ENCODE measurements at places on chromosomes 3 and 15.

DNA sequence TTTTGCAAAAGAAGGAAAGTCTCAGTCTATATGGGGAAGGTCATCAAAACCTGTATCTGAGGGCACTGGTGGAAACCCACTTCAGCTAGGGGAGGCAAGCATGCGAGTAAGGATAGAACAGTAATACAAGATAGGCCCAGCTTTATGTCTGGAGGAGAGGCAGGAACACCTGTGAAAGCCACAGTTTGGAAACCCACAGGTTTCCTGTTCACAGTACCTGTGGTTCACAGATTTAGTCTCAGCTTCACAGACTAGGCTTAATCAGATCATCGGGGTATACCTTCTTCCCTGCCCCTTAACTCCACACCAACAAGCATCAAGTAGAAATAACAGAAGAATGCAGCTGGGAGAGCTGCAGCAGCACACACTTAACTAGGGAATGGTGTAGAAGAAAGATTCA is 36.2 kb downstream of the C2CD4B start:
- DNase-seq: no peak

GRCh38 chr15:78469031-78469430 is 31.0 kb downstream of the IREB2 start:
- DNase-seq: no peak

GRCh38 chr3:197226179-197226578 is 72.2 kb downstream of the DLG1 start:
- no peak for DNase-seq

- no peak for DNase-seq
Observed at GRCh38 chr3:79769229-79769628, 1.4 kb upstream of the ROBO1 start.

- peak; percentile 28 for DNase-seq
Observed at GRCh38 chr15:56537881-56538280, 72.9 kb upstream of the MNS1 start.

DNA sequence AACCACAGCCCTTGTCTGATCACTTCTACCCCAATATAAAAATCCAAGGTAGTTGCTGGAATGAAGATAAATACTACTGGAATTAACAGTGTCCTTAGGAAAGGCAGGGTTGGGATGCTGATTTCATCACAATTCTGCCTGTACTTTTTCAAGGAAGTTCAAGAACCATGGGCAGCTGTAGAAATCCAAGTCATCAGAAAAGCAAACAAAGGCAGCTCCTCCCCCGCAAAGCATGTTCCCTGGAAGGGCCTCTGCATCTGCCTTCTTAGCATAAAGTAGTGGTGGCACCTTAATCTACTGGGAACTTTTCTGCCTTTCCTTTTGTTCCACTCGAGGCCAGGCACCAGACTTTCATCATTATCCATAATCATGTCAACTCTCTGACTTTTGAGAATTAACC is 54.4 kb downstream of the ERC2 start:
- DNase-seq: no peak

GRCh38 chr15:84037301-84037700 is 198.3 kb upstream of the GOLGA6L4 start:
- DNase-seq: no peak

- no peak for DNase-seq
Observed at GRCh38 chr15:79828447-79828846, 68.4 kb downstream of the MTHFS start.

- DNase-seq: no peak
Observed at GRCh38 chr3:112629425-112629824, 11.5 kb downstream of the CCDC80 start.

- no peak for DNase-seq
Observed at GRCh38 chr3:174758943-174759342, 100.2 kb upstream of the NAALADL2 start.

DNA sequence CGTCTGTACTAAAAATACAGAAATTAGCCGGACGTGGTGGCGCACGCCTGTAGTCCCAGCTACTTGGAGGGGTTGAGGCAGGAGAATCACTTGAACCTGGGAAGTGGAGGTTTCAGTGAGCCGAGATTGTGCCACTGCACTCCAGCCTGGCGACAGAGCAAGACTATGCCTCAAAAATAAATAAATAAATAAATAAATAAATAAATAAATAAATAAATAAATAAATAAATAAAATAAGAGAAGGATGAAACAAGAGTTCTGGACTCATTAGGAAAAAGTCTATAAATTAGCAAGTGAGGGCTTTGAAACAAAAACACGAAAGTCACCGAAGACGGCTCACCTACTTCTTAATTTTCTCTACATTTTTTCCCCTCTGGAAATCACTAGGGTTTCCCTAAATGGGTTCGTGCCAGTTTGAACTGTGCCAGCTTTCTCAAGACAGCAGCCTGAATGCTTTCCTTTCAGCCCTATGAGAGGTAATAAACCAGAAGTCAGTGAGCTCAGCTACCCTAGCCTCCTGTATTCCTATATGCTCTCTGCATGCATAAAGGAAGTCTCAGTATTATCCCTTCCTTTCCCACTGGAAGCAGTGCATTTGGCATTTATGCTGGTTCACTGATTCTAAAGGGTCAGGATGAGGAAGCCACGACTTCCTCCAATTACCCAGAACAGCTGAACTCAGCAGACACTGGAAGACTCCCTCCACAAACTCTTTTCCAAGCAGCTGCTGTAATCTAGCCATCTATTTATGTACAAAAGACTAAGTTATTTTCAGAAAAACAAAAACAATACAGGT is 266.9 kb downstream of the ZBBX start:
- DNase-seq: no peak

DNA sequence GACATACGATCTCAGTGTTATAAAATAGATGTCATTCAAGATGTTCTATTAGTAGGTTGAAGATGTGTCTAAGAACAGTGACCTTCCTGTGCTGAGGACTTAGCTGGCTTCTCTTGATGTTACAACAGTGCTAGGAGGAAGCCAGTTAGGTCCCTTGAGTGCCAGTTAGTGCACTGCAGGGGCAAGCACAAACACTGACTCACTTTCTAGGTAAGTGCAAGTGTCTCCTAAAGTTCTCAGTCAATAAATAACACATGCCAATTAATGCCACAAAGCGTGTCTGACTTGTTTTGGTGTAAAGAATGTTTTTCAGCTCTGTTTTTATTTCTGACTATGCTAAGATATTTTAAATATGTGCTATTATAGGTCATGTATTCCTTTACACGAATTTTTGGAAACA is 211.8 kb downstream of the NAALADL2 start:
- no peak for DNase-seq

DNA sequence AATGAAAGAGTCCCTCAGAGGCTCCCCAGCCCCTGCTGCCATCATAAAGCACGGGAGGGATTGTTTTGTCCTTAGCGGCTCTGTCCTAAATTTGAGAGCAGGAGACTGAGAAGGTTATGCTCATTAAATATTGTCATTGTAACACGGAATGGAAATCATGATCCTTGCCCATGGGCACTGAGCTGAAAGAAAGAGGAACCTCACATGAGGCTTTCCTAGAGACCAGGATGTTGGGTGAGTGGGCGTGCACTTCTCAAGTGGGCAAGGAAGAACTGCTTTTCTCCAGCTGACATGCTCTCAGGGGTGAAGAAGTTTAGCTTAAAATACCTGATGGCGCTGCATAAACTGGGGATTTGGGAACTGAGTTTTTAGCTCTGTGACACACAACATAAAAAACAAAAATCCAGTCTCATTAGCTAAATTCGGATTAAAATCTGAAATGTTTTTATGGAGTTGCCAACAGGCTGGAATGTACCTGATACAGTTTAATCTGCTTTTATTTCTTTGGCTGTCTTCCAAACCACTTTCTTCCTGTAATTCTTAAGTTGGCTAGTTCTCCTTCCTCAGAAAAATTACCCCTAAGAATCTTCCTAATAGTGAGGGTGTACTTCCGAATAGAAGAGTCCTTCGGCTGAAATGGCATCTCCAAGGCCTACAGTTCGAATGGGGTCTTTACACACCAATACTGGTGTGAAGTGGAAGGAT is 31.7 kb downstream of the ADPGK start:
- DNase-seq: no peak

GRCh38 chr3:24614359-24614758 is 119.7 kb upstream of the THRB start:
- no peak for DNase-seq

GRCh38 chr3:151156618-151157216 is 46.3 kb downstream of the GPR171 start:
- no peak for DNase-seq

GRCh38 chr15:91698241-91698640 is 155.3 kb upstream of the SLCO3A1 start:
- DNase-seq: no peak

- DNase-seq: no peak
Observed at GRCh38 chr3:129315998-129316247, 37.3 kb downstream of the HMCES start.

DNA sequence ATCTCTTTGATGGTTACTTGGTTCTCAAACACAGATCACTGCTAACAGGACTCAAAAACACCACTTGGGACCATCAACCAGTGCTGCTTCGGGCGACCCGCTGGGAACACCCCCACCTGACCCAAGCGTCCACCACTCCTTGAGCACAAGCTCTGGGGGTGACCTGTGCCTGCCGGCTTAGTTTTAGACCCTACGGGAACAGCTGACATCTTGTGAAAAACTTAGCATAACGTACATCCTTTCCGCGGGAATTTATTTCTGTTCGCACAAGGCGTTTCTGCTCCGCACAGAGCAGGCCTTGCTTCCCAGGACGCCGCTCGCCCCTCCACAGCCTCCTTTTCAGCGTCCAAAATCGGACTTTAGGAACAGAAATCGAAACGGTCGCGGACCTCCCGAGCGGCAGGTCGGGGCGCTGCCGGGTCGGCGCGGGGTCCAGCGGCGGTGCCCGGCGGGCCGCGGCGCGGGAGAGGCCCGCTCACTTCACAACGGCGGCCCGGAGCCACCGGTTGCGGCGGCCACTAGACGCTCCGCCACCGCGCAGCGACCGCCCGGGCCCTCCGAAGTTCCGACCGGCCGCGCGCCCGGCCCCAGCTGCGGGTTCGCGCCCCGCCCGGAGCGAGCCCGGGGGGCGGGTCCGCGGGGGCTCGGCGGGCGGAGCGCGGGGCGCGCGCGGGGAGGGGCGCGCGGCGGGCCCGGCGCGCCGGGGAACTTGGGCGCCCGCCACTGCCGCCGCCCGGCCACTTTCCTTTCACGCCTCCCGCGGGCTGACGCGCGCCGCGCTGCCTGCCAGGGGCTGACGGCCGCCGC is 959 bp downstream of the SFMBT1 start:
- peak; percentile 68 for DNase-seq

DNA sequence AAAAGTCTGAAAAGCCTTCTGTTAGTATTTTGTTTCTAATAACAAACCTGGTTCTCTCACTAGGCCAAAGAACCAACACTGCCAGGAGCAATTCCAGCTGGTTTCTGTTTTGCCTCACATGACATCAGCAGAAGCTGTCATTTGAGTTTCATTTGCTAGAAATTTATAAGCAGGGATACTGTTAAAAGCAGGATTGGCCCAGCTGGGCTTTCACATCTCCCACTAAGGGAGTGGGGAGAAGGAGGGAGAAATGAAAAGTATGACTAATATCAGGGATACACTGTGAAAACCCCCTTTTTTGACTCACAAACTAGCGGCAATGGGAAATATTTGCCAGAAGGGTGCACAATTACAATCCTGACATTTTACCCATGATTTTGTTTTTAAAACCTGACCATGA is 5.3 kb downstream of the CCDC80 start:
- no peak for DNase-seq

DNA sequence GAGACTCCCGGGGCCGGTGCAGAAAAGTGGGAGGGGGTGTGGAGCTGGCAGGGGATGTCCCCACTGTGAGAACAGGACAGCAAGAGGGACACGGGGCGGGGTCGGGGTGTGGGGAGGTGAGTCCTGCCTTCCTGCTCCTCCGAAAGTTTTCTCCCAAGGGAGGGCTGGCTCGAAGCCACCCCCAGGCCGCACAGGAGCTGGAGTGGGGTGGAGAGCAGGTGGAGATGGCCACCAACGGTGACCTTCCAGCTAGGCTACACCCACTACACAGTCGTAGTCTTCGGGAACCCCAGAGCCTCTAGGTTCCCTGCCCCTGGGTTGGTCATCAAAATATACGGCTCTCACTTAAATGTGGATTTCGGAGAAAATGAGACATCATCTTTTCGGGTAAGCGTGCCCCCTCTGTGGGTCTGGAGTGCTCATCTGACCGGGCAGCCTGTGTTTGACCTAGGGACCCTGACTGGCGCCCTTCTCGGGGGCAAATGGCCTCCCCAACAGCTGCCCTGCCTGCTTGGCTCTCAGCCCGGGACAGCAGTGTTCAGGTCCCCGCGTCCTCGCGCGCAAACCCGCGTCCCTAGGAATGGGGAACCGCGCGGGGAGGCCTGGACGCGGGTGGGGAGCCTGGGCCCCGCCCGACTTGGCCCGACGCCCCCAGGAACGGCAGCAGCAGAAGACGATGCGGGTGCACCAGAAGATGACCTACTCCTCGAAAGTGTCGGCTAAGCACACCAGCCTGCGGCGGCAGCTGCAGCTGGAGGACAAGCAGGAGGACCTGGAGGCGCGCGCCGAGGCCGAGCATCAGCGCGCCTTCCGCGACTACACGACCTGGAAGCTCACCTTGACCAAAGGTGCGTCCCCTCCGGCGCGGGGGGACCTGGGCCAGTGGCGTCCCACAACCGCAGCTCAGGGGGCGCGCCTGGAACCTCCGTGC is 21.2 kb downstream of the CFAP100 start:
- DNase-seq: no peak

- DNase-seq: no peak
Observed at GRCh38 chr3:134956395-134956794, 161.3 kb downstream of the EPHB1 start.

DNA sequence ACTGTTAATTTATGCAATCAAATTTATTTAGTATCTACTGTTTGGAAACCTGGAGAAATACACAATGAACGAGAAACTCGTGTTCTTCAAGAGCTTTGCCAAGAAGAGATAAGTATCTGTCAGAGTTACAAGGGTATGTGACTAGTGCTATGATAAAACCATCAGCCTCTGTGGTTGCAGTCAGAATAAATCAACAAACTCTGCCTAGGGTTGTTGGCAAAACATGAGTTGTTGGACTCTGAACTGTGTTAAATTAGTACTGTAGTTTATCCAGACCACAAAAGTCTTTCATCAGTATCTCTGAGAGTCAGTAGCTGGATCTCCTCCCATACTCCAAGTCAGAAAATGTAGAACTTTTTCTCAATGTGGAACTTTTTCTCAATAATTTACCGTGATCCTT is 918.4 kb downstream of the NAALADL2 start:
- no peak for DNase-seq

DNA sequence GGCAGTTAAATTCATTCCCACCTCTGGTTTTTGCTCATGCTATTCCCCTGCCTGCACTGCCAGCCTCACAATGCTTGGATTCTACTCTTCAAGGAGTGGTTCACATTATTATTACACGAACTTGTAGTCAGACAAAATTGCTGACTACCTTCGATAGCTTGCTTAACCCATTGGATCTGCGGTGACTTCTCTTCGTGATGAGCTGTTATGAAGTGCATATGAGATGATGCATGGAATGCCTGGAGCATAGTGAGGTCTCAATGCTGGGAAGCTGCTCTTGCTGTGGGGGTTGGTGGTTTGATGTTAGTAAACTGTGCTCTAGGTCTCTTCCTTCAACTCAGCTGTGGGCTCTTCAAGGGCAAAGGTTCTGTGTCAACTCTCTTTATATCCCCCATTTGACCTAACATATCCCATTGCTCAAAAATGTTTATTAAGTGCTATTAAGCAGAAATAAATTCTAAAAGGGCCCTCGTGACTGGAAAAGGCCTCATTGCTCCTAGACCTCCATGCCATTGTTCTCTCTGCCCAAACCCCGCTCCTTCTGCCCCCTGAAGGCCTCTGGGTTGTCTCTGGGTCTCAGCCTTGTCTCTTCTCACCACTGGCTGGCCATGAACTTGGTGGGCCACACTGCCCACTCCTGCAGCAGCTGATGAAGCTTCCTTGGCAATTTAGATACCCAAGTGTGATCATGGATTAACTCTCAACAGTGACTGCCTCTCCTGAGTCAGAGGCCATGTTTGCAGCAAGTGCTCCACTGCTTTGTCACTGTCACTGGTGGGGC is 4.5 kb upstream of the SLCO2A1 start:
- no peak for DNase-seq

Measured in activated CD8-positive, alpha-beta memory T cell treated with anti-CD3 and anti-CD28 coated beads, Interleukin-2, amount 50 U/mL, for 4 hours (primary cell).